Activated naive CD8-positive, alpha-beta T cell treated with anti-CD3 and anti-CD28 coated beads, Interleukin-2, amount 50 U/mL, for 16 hours (primary cell): ENCODE measurements at places on chromosomes 6 and 20.

GRCh38 chr6:55250400-55250799 is 76.1 kb downstream of the HCRTR2 start:
- no peak for DNase-seq

GRCh38 chr6:43776115-43776798 is 6.2 kb downstream of the VEGFA start:
- no peak for DNase-seq

DNA sequence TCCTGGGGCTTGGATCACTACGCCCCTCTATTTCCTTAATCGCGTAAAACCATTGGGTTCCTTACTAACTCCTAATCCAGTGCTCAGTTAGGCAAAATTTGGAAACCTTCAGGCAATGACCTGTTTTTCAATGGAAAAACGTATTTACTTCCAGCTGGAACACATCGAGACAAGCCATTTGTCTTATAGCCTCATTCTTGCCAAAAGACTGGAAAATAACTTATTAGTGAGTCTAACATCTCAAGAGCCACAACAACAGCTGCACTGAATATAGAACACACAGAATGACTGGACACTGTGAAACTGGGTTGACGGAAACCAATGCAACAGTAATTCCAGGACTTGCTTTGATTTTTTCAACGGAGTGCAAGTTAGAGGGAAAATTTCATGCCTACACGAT is 125.2 kb upstream of the MAP3K7 start:
- no peak for DNase-seq

DNA sequence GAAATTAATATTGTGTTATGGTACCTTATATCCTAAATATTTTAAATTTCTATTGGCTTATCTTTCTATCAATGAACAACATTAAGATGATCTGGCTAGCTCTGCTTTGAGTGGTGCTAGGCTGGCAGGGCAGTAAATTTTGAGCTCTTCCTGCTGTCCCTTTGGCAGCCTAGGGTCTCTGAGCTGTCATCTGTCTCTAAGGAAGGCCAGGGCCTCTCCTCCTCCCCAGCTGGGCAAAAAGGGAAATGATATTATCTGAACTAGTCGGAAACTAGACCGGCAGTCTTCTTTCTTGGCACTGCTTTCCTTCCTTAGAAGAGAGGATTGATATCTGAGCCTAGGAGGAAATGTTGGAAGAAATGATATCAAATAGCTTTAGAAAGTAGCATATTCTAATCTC is 176.7 kb upstream of the BTBD3 start:
- no peak for DNase-seq

DNA sequence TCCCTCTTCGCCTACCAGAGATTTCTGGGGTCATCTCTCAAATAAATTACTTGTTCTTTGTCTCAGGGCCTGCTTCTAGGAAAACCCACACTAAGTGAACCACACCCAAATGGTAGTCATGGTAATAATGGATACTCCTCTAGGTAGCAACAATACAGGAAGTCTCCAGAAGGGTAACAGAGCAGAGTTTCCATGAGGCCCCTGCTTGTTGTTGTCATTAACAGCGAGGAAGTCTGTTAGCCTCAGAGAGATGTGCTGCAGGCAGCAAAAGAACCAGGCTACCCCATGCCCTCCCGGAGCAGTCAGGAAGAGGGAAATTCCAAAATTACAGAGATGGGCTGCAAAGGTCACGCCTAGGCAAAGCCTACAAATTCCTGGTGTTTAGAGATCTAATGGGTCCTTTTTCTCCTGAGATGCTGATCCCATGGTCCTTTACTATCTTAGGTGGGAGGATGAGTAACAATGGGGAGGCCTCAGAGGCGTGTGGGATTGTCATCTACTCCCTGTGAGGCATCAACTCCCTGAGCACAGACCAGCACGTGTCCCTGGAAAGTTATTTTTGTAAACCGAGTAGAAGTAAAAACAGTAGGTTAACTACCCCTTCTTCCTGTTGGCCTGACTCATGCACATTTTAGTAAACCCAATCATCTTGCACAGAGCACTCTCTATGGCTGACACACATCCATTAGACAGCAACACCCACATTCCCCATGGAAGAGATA is 10.1 kb downstream of the ISM1 start:
- DNase-seq, result no peak
